Pancreas (tissue), 10 donors: ENCODE measurements at places on chromosomes 13 and 19. TPM values are rescaled to one million over a fixed set of nuclear protein-coding genes. Genes with fewer than 3 reads are reported as not detected.

TYROBP gene
- 47.7 TPM for total RNA-seq

DNA sequence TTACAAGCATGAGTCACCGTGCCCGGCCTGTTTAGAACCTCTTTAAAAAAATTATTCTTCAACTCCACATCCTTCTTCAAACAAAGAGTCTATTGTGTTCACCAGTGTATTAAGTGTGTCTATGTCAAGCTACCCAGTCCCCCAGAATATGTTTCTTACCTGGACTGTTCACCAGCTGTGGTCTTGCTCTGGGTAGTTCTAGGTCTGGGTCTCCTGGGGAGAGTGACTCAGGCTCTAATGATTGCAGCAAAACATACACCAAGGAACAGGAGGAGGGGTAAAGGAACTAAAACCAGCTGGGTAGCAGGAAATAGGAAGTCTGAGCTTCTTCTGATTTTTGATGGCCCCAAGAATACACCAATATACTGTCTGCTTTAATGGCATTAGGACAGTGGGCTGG is at the start of gene FPR1:
TSS of gene FPR1 (minus strand) at position 224 of the 400 bp plus-strand sequence. CDS start 4,884 bp downstream, outside the sequence.
- DNase-seq = no peak

GRCh38 chr13:35675651-35676050 is 199.2 kb upstream of the MAB21L1 start:
- no peak for DNase-seq

GRCh38 chr19:20259615-20260014 is 92.6 kb downstream of the ZNF486 start:
- DNase-seq = no peak
